ENCODE measurements at places on chromosomes 13 and 19. TPM values are rescaled to one million over a fixed set of nuclear protein-coding genes. Genes with fewer than 3 reads are reported as not detected.

GRCh38 chr19:52542984-52543664 is 15.7 kb downstream of the ZNF808 start:
- peak; percentile 98 for ATAC-seq

- ATAC-seq: no peak
Observed at GRCh38 chr19:10881403-10882107, 10.2 kb downstream of the CARM1 start.

The LIN7B gene
- 4.7 TPM for total RNA-seq

The CPAMD8 gene
- 0.11 TPM for total RNA-seq
